ENCODE measurements at places on chromosomes 7 and 10.

- DNase-seq = no peak
These were observed 1.3 kb upstream of the CUEDC2 start for GRCh38 chr10:102433619-102434046.

DNA sequence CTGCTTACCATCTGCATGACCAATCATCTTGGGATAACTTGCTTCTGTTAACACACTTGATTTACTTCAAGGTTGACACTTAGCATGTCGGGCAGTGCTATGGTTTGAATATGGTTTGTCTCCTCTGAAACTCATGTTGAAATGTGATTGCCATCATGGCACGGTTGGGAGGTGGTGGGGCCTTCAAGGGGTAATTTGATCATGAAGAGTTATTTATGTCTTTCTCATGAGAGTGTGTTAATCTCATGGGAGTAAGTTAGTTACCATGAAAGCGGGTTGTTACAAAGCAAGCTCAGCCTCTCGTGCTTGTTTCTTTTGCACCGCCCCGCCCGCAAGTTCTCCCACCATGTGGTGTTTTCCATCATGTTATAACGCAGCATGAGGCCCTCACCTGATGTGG, 163.6 kb downstream of the DOCK4 start:
- no peak for DNase-seq

GRCh38 chr10:28559618-28560017, 26.7 kb downstream of the WAC start:
- no peak for DNase-seq

DNA sequence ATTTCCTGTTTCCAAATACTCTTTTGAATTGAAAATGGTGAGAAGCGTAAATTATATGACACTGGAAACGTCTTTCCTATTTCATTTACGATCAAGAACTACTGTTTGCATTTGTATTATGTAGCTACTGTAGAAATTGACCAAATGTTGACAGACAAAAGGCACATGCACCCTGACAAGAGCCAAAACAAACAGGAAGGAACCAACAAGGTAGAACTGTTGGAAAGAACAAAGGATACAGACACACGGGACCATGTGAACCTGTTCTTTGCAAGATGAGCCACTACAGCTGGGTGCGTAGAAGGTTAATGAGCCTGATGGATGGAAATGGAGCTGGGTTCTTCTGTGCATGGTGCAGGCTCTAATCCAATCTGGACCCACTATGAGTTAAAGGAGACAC, 48.4 kb upstream of the FZD8 start:
- DNase-seq = no peak

- no peak for DNase-seq
These were observed 172.2 kb downstream of the RTKN2 start for GRCh38 chr10:62096256-62096933.

- DNase-seq = no peak
These were observed 53.4 kb downstream of the NRCAM start for GRCh38 chr7:108402865-108403264.

GRCh38 chr7:134932707-134933370, 53.5 kb upstream of the AGBL3 start:
- DNase-seq = no peak

- no peak for DNase-seq
These were observed 31.7 kb upstream of the FAM204A start for GRCh38 chr10:118373786-118374185.

GRCh38 chr7:39133088-39133487, 155.4 kb downstream of the POU6F2 start:
- no peak for DNase-seq

GRCh38 chr7:43768887-43769272, 10.4 kb downstream of the BLVRA start:
- no peak for DNase-seq

DNA sequence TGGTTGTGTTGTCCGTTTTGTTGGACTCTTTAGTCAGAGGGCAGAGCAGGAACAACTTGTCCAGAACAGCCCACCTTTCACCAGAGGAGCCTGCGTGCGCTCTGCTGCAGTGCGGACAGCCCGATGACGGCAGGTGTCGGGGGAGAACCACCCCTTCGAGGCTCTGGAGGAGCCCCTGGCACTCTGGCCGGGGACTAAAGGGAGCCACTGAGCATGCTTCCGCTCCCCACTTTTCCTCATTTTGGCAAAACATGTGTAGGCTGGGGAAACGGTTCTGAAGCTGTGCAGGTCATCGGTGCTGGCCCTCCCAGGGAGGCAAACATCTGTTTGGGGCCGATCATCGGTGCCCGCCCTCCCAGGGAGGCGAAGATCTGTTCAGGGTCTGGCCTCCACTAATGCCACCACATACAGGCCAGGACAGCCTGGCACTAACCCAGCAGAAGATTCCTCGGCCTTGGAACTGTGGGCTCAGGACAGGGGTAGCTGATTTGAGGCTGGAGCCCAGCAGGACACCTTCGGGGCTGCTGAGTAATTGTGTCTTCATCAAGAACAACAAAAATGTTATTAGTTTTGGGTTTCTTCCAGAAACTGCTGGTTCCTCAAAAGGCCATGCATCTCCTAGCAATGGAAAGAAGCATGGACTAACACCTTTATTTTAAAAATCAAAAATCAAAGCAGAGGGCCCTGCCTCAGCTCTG, 124.4 kb upstream of the TCERG1L start:
- DNase-seq = no peak

DNA sequence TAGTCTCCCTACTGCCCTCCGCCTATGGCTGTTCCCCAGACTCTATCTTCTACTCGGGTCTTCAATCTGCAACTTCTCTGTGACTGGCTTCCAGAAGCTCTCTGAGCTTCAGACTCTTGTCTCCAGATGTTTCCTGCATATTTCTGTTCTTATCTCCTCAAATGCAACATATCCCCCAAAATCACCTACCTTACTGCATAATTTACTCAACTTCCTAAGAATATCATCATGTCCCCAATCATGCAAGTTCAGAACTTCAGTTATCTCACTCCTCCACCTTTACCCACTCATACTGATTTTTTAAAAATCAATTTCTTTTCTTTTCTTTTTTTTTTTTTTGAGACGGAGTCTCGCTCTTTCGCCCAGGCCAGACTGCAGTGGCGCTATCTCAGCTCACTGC, 68.8 kb downstream of the RAPGEF5 start:
- no peak for DNase-seq
